Naive B cell (primary cell): ENCODE measurements at places on chromosomes 13 and 19. TPM values are rescaled to one million over a fixed set of nuclear protein-coding genes. Genes with fewer than 3 reads are reported as not detected.

DNA sequence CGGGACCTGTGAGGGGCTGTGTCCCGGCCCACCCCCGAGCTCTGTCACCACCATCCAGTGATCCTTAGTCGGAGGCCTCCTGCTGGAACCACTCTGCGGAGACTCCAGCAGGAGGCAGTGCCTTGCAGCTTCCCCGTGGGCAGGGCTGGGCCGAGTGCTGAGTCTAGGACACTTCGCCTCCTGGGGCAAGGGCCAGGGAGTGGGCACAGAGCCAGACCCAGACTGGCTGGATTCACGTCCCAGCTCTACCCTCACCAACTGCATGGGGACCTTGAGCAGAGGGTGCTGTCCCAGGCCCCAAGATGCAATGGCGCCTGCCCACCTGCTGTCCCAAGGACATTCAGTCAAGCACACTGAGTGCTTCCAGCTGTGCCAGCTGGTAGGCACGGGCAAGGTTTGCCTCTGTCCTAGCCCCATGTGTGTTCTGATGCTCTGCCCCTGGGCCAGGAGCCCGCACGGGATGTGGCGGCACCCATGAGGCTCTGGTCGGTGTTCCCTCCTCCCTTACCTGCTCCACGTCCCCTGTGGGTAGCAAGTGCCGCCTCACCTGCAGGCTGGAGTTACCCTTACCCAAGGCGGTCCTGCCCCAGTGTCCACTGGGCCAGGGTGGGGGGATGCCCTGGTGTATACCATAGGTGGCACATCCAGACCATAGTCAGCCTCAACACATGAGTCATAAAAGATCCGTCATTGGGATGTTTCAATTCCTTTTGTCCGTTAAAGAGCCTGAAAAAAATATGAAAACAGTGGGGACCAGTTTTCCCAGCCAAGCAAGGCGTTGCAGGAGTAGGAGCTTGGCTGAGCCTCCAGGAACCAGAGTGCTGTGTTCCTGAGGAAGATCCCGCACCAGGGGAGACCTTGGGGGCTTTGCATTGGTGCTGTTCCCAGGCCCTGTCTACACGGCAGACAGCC is 7.4 kb downstream of the FZR1 start:
- no peak for DNase-seq

DNA sequence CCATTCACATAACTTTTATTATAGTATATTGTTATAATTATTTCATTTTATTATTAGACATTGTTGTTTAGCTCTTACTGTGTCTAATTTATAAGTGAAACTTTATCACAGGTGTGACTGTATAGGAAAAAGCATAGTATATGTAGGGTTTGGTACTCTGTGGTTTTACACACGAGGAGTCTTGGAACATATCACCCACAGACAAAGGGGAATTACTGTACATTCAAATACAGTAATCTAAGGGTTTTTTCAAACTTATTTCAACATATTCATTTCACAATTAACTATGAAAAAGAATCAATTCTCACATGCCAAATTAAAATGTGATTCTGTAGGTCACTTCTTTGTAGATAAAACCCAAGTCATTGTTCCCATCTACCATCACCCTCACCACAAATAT is 46.0 kb downstream of the RBM26 start:
- no peak for DNase-seq

GRCh38 chr13:68176475-68176874 is 946.3 kb upstream of the PCDH9 start:
- DNase-seq = no peak

GRCh38 chr19:17847538-17848366 is at the start of gene JAK3:
Gene JAK3, minus strand, starts transcription at chr19:17847982. Its CDS starts 3,565 bp downstream, at chr19:17844417.
- DNase-seq = peak; percentile 77

- no peak for DNase-seq
Measured at GRCh38 chr19:12521996-12522395, 29.3 kb downstream of the ZNF564 start.

DNA sequence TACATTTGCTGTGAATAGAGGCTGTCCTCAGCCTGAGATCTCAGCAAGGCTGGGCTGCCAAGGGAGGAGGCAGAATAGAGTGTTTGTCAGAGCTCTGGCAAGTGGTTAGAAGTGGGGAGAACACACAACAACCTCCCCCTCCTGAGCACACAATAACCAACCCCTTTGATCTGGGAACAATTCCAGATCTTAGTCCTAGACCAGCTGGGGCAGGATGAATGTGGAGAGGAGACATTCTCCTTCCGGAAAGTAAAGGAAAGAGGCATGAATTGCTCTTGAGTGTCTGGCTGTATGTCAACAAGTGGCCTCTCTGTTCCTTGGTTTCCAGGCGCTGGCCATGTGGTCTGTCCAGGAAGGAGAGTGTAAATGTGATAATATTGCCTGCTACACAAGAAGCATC is 114.9 kb upstream of the TMTC4 start:
- DNase-seq = no peak

GRCh38 chr13:93004919-93005318 is 221.7 kb upstream of the GPC6 start:
- no peak for DNase-seq

GRCh38 chr13:79311386-79311785 is 94.7 kb downstream of the RBM26 start:
- DNase-seq = no peak

DNA sequence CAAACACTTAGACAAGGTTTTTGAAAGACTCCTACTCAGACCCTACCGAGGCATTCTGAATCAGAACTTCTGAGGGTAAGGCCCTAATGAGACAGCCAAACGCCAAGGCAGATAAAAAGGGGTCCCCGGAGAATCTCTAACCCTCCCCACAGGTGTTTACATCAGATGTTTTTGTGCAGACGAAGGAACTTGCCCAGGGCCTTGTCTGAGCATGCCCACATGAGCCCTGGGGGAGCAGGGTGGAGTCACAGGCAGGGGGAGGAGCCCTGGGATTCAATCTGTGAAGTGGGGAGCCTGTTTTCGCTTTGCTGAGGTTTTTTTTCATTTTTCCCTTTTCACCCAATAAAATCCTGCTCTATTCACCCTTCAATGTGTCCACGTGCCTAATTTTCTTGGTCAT is 61.6 kb upstream of the MED4 start:
- peak; percentile 29 for DNase-seq

DNA sequence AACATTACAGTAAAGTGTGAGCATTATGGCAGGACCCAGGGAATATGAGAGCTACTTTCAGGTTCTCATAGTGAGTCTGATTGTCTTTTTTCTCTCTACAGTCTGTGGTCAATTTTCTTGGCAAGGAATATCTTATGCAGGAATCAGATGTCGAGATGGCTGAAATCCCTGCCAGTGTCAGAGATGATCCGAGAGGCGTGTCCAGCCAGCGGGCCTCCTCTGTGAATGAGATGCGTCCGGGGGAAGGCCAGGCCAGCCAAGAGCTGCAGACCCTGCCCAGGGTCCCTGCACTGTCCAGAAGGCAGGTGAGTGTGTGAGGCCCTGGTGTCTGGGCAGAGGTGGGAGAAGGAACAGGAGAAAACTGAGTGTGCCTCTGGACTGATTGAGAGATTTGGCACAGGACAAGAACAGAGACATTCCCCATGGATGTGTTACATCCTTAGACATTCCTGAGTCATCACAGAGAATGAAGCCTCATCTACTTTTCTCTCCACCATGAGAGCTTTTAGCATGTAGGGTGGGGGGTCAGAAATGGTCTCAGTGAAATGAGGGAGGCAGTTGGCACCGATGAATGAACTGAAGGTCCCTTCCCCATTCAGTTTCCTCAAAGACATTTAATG is 27.3 kb upstream of the EDDM13 start:
- DNase-seq = no peak

The GZMM gene
- polyA plus RNA-seq = 0.86 TPM

The ZNF177 gene
- polyA plus RNA-seq = 1.1 TPM

The TINCR gene
- not detected for polyA plus RNA-seq

The FFAR3 gene
- not detected for polyA plus RNA-seq

The CD33 gene
- polyA plus RNA-seq = not detected

The LSM14A gene
- polyA plus RNA-seq = 170 TPM
